ENCODE measurements at places on chromosomes 3 and 15. TPM values are rescaled to one million over a fixed set of nuclear protein-coding genes. Genes with fewer than 3 reads are reported as not detected.

RYR3 gene
- polyA plus RNA-seq: not detected

ATP2B2 gene
- polyA plus RNA-seq: not detected

PIF1 gene
- polyA plus RNA-seq: 1.1 TPM

ANKRD63 gene
- polyA plus RNA-seq: not detected

NOX5 gene
- 1.1 TPM for polyA plus RNA-seq

TGM5 gene
- not detected for polyA plus RNA-seq

IL16 gene
- 155 TPM for polyA plus RNA-seq

CCR8 gene
- not detected for polyA plus RNA-seq

RTP1 gene
- polyA plus RNA-seq: not detected

CFAP100 gene
- polyA plus RNA-seq: not detected

ESYT3 gene
- not detected for polyA plus RNA-seq

TRPC1 gene
- polyA plus RNA-seq: not detected

DNAH12 gene
- not detected for polyA plus RNA-seq

CCR1 gene
- polyA plus RNA-seq: 10.5 TPM

GORASP1 gene
- 5.3 TPM for polyA plus RNA-seq

PRR20G gene
- polyA plus RNA-seq: not detected

WNT5A gene
- polyA plus RNA-seq: not detected

EPB42 gene
- not detected for polyA plus RNA-seq

ISL2 gene
- polyA plus RNA-seq: not detected

MORC1 gene
- polyA plus RNA-seq: not detected

LARP6 gene
- polyA plus RNA-seq: not detected

AP3B2 gene
- polyA plus RNA-seq: not detected

KIF7 gene
- polyA plus RNA-seq: not detected

SLC25A20 gene
- polyA plus RNA-seq: 100.0 TPM

CNTN3 gene
- not detected for polyA plus RNA-seq

SERPINI1 gene
- polyA plus RNA-seq: 19.3 TPM

LAMB2 gene
- polyA plus RNA-seq: not detected

GRM7 gene
- polyA plus RNA-seq: not detected

KIF23 gene
- polyA plus RNA-seq: not detected

IQSEC1 gene
- 9.0 TPM for polyA plus RNA-seq

SQOR gene
- 73.6 TPM for polyA plus RNA-seq

TRPM1 gene
- not detected for polyA plus RNA-seq

CHRNB4 gene
- not detected for polyA plus RNA-seq

ZNF385D gene
- not detected for polyA plus RNA-seq

TMEM158 gene
- not detected for polyA plus RNA-seq

RTP4 gene
- polyA plus RNA-seq: 17.3 TPM

AGTR1 gene
- polyA plus RNA-seq: not detected

Measured in immature natural killer cell (primary cell).